ENCODE measurements at places on chromosomes 1 and 21. TPM values are rescaled to one million over a fixed set of nuclear protein-coding genes. Genes with fewer than 3 reads are reported as not detected.

GRCh38 chr21:43827015-43827611 is 37.7 kb downstream of the RRP1 start:
- no peaks in the 10 kb centered on the region for H3K36me3 ChIP-seq
- H3K27ac ChIP-seq: no peak overlapping the region
- no peak for DNase-seq
- H3K4me3 ChIP-seq: no peak overlapping the region
- H3K27me3 ChIP-seq: no peaks in the 10 kb centered on the region
- peaks cover 2% of the 10 kb centered on the region for H3K4me1 ChIP-seq

The ENO1 gene
- total RNA-seq: 451 TPM

The MAP3K21 gene
- 1.8 TPM for total RNA-seq

DNA sequence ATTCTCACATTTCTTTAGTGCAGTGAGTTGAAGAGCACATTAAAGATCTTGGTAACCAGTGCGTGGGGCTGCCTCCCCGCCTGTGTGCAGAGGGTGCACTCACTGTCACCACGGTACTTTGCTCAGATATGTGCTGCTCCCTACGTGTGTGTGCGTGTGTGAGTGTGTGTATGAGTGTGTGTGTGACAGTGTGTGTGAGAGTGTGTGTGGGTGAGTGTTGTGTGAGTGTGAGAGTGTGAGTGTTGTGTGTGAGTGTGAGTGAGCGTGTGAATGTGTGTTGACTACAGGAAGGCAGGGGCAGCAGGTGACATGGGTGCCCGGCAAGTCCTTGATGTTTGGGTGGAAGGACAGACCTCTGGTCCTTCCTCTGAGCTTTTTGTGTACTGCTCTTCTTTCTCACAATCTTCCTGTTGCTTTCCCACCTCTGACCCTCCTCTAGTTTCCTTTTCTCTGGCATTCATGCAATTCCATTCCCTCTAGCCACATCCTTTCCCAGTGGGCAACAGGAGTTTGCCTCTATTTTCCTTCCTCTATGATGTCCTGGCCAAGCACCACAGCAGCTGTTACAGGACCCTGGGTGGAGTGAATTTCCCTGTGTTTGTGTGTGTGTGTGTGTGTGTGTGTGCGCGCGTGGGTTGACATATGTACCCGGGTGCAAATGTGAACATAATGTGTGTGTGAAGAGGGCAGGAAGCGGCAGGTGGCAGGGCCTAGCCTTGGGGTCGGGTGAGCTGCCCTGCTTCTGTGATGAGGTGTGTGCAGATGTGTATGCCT is 19.8 kb downstream of the LHX4 start:
- no peaks in the 10 kb centered on the region for H3K27me3 ChIP-seq
- no peak for DNase-seq
- H3K4me3 ChIP-seq: no peak overlapping the region
- no peaks in the 10 kb centered on the region for H3K36me3 ChIP-seq
- no peaks in the 10 kb centered on the region for H3K4me1 ChIP-seq
- H3K27ac ChIP-seq: no peak overlapping the region

GRCh38 chr1:155871390-155871789 is 12.0 kb downstream of the SYT11 start:
- H3K4me1 ChIP-seq: no peaks in the 10 kb centered on the region
- H3K4me3 ChIP-seq: no peak overlapping the region
- DNase-seq: peak; percentile 46

DNA sequence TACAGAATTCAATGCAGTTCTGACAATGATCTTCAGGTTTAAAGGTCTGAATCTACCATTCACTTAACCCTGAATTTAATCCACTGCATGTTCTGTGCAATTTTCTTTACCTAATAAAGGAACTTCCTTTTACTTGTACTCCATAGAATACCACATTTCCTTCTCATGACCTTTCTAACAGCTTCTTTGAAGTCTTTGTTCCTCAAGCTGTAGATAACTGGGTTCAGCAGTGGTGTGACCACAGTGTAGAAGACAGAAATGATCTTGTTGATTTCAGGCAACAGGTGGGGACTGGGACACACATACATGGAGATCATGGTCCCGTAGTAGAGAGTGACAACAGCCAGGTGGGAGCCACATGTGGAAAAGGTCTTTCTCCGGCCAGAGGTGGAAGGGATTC is 878 bp downstream of the OR11L1 start:
- no peak overlapping the region for H3K4me3 ChIP-seq
- no peak overlapping the region for H3K27ac ChIP-seq
- H3K27me3 ChIP-seq: no peaks in the 10 kb centered on the region
- DNase-seq: no peak
- H3K36me3 ChIP-seq: no peaks in the 10 kb centered on the region
- no peaks in the 10 kb centered on the region for H3K4me1 ChIP-seq

DNA sequence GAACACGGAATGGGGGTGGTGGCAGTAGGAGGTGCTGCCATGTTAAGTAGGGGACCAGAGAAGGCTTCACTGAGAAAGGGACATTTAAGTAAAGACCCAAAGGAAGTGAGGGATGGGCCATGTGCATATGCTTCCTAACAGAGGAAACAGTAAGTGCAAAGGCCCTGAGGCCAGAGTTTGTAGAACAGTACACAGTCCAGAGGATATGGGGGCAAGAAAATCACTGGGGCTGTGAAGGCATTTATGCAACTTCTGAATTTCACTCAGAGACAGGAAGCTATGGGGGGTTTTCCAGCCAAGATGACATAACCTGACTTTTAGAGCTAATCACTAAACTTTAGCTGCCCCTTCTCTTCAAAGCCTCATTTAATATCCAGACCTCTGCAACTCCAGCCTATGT is 202.5 kb upstream of the EDN2 start:
- H3K27ac ChIP-seq: no peak overlapping the region
- H3K4me1 ChIP-seq: no peaks in the 10 kb centered on the region
- DNase-seq: no peak
- H3K27me3 ChIP-seq: no peaks in the 10 kb centered on the region
- H3K36me3 ChIP-seq: no peaks in the 10 kb centered on the region

The FGR gene
- total RNA-seq: 8.2 TPM

DNA sequence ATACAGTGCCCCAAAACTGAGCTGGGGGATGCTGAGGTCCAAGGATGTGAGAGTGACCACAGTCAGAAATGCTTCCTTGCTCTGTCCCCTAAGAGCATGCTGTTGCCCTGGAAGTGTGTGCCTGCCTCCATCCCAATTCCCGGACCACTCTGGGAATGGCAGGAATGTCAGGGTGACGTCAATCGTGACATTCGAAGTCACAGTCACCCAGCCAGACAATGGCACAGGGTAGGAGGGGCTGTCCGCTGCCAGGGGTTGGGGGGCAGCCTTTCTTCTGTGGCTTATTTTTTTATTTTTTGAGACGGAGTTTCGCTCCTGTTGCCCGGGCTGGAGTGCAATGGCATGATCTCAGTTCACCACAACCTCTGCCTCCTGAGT is 22.3 kb downstream of the MEF2D start:
- H3K4me3 ChIP-seq: no peak overlapping the region
- H3K4me1 ChIP-seq: peaks cover 15% of the 10 kb centered on the region
- no peaks in the 10 kb centered on the region for H3K36me3 ChIP-seq
- no peaks in the 10 kb centered on the region for H3K27me3 ChIP-seq
- H3K27ac ChIP-seq: peak overlapping the region; percentile 75

- no peaks in the 10 kb centered on the region for H3K36me3 ChIP-seq
- DNase-seq: no peak
- no peak overlapping the region for H3K27ac ChIP-seq
These were observed 386.1 kb downstream of the KCNH1 start for GRCh38 chr1:210747890-210748289.

The NUAK2 gene
- total RNA-seq: 53.2 TPM

DNA sequence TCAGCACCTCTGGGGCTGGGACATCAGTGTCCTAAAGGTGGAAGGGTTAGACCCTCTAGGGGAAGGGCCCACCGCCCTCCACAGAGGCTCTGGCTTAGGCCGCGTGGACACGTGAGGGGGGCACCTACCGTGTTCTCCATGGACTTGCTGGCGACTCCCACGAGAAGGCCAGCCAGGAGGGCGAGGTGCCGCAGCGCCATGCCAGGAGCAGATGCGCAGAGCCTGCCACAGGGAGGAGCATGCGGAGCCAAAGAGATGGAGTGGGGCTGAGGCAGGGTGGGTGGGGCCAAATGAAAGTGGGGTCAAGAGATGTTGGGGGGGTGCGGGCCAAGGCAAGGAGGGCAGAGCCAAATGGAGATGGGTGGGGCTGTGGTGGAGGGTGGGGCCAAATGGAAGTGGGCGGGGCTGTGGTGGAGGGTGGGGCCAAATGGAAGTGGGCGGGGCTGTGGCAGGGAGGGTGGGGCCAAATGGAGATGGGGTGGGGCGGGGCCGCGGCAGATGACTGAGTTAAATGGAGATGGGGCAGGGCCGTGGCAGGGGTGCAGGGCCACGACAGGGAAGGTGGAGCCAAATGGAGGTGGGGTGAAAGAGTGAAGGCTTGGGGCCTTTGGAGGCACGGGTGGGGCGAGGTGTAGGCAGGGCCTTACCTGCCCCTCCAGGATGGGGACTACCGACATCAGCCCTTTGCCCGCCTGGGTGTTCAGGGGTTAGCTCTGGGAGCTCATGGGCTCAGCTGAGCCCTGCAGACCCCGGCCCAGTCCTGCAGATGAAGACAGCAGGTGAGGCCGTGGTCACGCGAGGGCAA is 17.4 kb upstream of the RNF223 start:
- no peaks in the 10 kb centered on the region for H3K36me3 ChIP-seq
- no peak overlapping the region for H3K27ac ChIP-seq
- H3K27me3 ChIP-seq: no peaks in the 10 kb centered on the region
- H3K4me3 ChIP-seq: no peak overlapping the region
- peak; percentile 7 for DNase-seq

The PADI1 gene
- total RNA-seq: not detected

- no peaks in the 10 kb centered on the region for H3K4me1 ChIP-seq
- H3K36me3 ChIP-seq: no peaks in the 10 kb centered on the region
These were observed 3.1 kb upstream of the WNT3A start for GRCh38 chr1:228003461-228004330.

GRCh38 chr1:51222809-51223208 is 13.3 kb upstream of the RNF11 start:
- H3K27me3 ChIP-seq: no peaks in the 10 kb centered on the region
- no peak overlapping the region for H3K27ac ChIP-seq
- no peaks in the 10 kb centered on the region for H3K36me3 ChIP-seq
- DNase-seq: no peak
- H3K4me1 ChIP-seq: no peaks in the 10 kb centered on the region

The SH2D1B gene
- total RNA-seq: 0.10 TPM

DNA sequence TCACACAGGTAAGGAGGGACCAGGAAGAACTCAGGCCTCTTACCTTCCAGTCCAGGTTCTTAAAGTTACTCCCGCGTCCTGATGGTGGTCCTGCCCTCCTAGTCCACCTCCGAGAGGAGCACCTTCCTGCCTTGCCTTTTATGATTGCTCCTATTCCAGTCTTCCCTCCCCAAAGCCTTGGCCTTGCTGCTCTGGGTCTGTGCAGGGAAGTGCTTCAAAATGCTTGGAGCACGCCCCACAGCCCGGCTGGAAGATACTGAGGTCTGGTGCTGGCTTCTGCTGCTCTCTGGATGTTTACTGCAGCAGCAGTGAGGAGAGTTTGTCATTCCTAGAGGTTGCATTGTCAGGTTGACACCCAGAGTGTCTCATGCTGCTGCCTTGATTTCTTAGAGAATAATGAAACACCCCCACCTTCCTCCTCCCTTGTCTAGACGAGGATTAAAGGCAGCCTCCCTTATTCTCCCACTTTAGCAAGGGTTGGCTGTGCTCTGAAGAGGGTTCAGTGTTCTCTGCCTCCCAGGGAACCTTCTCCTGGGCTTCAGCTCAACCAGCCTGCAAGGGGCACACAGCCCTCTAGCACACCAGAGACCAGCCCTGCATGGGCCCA is 142.2 kb upstream of the CACNA1E start:
- no peak overlapping the region for H3K27ac ChIP-seq
- H3K27me3 ChIP-seq: no peaks in the 10 kb centered on the region
- DNase-seq: no peak

The NRIP1 gene
- 33.3 TPM for total RNA-seq

The MORC3 gene
- 35.6 TPM for total RNA-seq

DNA sequence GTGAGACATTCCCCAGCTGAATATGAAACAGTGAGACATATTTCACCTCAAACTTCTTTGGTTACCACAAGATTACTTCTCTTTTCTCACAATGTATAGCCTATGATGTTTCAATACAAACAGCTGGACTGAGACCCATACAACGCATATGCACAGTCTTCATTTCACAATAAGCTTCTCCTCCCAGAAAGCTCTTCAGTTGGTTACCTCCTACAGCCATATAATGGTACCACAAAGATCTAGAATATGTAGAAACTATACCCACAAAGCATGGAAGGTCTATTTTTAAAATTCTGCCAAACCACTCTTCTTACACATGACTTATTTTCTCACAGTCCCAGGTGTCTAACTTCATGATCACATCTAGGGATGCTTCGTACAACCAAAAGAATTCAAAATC is 70.8 kb downstream of the JAK1 start:
- no peak overlapping the region for H3K27ac ChIP-seq
- DNase-seq: no peak
- H3K4me3 ChIP-seq: no peak overlapping the region
